ENCODE measurements at places on chromosomes 3 and 15. TPM values are rescaled to one million over a fixed set of nuclear protein-coding genes. Genes with fewer than 3 reads are reported as not detected.

DNA sequence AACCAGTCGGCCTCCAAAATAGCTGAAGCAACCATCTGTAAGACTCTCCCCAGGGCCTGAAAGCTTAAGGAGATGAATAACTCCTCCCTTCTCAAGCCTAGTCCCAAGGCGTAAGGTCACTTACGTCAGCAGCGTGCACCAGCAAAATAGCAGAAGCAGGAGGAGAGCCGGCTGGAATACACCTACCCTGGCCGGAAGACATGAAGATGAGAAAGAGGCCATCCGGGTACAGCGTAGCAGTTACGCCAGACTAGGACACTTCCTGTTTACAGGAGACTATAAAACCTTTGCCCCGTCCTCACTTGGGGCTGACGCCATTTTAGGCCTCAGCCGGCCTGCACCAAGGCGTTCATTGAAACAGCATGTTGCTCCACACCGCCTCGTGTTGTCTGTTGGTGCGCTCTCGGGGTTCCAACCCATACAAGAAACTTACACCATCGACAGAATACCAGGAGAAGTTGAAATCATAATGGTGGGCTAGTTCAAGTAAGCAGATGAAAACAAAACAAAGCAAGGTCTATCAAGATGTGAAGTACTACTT, 2.5 kb downstream of the CFAP92 start:
- no peak for DNase-seq

- DNase-seq = no peak
These were observed 163.8 kb downstream of the FHIT start for GRCh38 chr3:61087465-61087864.

- no peak for DNase-seq
These were observed 397.1 kb upstream of the CFAP20DC start for GRCh38 chr3:59446775-59447465.

DNA sequence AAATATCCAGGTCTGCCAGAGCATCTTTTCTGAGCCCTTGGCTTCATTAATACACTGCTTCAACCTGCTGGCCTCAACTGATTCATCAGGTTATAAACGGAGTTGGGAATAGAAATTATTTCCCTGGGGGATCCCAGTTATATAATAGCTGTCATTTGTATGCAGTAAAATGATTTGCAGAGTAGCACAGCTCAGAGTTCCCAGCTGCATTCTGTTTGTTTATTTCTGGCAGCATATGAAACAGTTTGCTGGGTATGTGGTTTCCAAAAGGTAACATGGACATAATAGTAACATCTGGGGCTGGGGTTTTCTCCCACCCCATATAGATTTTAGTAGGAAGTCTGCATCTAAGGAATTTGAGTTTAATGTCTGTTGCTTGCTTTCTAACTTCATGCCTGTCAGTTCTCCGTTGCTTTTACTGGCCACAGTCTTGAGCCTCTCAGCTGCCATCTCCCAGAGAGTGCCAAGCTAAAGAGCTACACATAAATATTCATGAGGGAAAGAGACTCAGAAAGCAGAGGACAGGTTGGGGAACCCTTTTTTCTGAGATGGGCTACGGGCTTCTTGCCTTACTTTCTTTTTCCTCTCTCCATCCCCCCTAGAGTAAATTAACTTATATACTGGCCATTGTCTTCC, 124.6 kb downstream of the TMEM108 start:
- DNase-seq = no peak

DNA sequence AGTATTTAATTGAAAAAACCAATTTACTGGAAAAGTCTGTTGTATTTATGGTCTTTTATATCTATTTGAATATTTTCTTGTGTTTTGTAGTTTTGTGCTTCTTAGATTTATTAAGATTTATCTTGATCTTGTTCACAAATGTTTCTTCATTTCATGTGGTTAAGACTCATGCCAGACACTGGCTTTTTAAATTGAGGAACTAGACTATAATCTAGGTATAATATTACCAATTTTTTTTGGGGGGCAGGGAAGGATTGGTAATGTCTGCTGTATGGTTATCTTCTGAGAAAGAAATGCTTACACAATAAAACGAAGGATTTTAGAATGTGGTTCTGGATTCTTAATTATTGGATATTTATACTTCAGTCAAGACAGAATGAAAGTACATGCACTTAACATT, 24.9 kb downstream of the AP4E1 start:
- DNase-seq = no peak

DNA sequence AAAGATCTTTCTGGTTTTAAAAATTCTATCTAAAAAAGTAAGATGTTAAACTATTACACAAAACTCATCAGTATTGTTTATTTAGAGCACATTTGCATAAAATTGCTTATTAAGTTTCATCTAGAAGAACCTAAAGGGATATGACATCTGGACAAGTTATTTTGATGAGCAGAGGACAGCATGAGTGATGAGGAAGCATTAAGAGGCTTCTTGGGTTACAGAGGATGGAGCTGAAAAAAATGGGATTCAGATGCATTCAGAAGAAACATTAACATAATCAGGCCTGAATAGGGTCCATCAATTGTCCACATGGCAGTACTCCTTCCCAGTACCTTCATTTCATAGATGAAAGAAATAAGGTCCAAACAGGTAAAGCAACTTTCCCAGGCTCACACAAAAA, 41.6 kb downstream of the IMPG2 start:
- no peak for DNase-seq

DNA sequence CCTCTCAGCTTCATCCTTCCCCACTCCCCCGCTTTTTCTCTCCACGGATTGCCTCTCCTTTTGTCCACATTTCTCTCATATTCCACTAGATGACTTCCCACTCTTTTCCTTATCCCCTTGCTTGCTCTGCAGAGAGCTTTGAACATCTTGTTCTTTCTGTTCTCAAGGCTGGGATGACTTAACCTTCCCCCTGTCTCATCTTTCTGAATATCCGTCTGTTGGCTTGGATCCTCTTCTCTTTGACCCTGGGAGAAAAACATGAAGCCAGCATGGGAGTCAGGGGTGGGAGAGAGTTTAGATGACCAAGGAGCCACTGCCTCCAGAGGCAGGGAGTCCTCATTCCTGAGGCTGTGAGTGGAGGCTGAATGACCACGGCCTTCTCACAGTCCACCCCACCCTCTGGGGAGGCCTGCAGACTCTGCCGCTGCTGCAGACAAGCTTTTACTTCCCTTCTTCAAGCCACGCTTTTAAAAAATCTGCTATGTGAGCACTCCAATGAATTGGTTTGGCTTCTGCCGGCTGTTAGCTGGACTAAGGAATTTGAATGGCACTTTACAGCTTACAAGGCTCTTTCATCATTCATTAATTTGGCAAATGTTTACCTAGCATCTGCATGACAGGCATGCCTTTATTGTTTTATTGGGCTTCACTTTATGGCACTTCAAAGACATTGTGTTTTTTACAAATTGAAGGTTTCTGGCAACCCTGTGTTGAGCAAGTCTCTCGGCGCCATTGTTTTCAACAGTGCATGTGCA, 111.6 kb upstream of the SLC6A6 start:
- no peak for DNase-seq

The ELL3 gene
- total RNA-seq = 2.8 TPM

The ROPN1 gene
- not detected for total RNA-seq

The GOLGA8O gene
- not detected for total RNA-seq

The ADGRG7 gene
- not detected for total RNA-seq

The TYRO3 gene
- total RNA-seq = 8.9 TPM

The MESP2 gene
- total RNA-seq = not detected

The GOLGA8H gene
- not detected for total RNA-seq

Measured in SJSA1 (cell line).